ENCODE measurements at places on chromosomes 11 and 22.

- no peak for DNase-seq
Measured at GRCh38 chr11:119849872-119850271, 120.9 kb upstream of the NECTIN1 start.

DNA sequence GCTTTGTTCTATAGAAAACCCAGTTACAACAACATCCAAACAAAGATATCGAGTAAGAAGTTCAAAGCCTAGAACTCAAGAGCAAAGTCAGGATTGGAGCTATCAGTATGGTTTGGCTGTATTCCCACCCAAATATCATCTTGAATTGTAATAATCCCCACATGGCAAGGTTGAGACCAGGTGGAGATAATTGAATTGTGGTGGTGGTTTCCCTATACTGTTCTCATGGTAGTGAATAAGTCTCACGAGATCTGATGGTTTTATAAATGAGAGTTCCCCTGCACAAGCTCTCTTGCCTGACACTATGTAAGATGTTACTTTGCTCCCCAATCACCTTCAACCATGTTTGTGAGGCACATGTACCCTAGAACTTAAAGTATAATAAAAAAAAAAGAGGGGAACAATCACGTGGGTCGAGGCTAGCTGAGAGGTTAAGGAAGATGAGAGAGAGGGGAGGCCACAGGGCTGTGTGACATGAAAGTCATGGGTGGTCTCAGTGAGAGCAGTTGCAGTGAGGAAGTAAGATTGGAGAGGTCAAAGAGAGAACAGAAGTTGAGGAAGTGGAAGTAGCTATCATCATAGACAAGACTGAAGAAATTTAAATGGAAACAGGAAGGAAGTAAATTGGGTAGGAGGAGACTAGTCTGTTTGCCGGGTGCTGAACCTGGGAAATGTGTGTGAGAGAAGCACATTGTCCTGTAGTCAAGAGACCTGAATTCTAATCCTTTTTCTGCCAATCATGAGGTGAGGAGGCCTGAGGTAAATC, 80.1 kb upstream of the CD44 start:
- DNase-seq: no peak

DNA sequence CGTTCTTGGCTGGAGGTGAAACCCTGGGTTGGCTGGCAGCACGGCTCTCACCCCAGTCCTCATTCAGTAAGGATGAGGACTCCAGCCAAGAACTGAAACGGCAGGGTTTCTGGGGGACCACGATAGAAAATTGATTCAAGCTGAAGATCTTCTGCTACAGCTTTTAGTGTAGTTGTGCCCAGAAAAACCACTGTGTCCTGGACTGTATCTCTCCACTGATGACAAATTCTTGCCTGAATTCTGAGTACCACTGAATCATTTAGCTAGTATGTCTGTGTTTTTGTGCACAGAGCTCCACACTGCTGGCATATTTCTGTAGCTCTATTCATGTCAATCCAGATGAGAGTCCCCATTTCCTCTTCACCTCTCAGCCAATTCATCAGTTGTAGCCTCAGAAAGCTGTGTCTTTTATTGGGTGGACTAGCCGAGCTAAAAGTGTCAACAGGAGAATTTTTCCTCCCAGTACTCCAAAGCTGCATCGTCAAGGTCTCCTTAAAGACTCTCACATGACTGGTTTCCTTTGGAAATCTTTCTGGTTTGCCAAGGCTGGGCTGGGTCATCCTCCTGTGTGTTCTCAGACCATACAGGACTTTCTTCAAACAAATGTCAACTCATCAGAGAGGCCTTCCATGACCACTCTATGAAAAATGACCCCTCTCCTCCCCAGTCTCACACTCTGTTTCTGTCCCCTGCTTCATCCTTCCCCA, 144.6 kb downstream of the LDLRAD3 start:
- DNase-seq: no peak

DNA sequence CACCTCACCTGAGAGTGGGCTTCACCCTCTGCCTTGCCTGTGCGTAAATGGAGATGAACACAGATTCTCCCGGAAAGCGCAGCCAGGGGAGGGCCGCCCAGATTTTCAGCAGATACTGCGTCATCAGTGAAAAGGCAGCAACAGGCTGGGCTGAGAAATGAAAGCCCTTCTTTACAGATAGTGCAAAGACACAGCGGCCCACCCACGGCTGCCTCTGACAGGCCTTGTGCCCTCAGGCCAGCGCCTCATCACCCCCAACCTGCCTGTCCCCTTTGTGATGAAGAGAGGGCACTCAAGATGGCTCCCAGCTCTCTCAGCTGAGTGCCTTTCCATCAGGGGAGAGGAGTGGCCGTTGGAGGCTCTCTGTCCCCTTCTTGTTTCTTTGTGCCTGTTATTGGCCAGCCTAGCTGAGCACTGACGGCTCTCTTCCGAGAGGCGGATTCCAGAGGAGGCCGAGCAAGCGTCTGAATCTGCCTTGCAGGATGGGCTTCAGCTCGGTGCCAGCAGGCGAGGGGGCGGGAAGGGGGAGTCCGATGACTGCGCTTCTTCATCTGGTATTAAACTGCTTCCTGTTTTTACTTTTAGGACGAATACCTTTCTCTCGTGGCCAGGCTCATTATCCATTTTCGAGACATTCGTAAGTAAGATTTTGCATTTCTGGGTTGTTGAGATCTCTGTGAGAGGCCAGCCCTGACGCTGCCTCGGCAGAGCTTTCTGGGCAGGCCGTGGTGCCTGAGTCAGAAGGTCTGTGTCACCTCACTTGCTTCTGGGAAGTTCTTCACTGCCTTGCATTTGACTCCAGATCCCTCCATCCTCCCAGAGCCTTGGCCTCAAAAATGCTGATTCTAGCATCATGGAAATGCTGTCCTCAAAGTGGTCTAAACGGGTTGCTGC, 43.7 kb downstream of the MED15 start:
- peak; percentile 85 for DNase-seq

DNA sequence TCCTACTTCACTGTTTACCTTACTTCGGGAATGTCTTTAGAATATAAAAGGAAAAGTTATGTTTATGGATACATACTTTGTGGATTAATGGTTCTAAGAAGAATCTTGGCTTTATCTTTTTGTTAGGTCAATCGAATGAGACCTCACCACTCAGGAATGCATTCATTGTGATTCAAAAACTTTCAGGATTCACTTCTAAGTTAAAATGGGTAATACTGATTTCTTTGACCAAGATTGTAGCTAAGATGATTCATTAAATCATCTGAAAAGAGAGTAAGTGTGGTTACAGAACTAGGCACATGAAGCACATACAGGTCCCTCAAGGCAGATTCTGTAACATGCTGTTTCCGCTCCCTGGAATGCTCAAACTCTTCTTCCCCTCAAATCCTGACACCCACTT, 716.4 kb downstream of the KCNA4 start:
- DNase-seq: no peak

- DNase-seq: no peak
Measured at GRCh38 chr22:32590556-32590955, 115.9 kb downstream of the FBXO7 start.

- DNase-seq: no peak
Measured at GRCh38 chr22:43892183-43892894, 526 bp upstream of the PNPLA5 start.

- DNase-seq: no peak
Measured at GRCh38 chr11:68654978-68655377, 29.4 kb upstream of the GAL start.

- no peak for DNase-seq
Measured at GRCh38 chr22:35725521-35725920, 7.8 kb downstream of the APOL5 start.

DNA sequence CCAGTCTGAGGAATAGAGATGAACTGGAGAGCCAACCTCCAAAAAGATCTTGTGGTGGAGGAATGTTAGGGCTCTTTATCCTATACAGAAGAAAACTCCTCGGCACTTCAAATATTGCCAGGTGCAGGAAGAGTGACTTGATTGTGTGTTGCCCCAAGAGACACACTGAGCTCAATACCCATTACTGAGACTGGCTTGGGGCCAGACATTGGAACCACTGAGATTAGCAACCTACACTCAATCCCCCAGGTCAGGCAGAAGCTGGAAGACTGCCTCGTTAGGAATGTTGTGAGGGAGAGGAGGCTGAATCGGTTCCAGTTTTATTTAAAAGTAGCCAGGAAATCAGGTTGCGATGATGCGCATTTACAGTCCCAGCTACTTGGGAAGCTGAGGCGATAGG, 2.4 kb upstream of the SGSM3 start:
- DNase-seq: no peak

DNA sequence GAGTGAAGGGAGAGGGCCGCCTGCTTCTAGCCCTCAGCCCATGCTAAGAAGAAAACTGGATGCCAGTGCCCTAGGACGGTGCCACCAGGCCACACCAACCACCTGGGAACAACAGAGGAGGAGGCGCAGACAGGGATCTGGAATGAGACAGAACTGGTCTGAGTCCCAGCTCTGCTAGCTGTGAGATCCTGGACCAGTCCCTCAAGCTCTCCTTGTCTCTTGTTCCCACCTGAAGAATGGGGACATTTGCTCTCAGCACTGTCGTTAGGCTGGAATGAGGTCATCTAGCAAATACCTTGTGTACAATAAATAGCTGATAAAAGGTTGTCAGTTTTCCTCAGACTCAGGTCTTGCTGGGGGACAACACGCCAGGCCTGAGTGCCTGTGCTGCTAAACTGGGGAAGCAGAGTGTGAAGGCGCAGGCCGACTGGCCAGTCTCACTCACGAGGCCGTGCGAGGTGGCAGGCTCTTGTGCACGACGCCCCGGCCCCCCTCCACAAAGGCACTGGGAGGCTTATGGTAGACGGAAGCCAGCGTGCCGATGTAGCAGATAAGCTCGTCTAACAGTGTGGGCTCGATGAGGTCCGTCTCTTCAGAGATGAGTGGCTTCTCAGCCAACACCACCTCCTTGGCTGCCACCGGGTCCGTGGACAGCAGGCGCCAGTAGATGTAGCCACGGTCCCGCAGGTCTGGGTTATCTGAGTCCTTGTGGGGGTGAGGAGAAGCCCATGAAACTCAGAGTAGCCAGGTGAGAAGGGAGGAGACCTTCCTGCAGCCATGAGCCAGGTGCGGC, 25.8 kb upstream of the RASL10A start:
- DNase-seq: no peak

DNA sequence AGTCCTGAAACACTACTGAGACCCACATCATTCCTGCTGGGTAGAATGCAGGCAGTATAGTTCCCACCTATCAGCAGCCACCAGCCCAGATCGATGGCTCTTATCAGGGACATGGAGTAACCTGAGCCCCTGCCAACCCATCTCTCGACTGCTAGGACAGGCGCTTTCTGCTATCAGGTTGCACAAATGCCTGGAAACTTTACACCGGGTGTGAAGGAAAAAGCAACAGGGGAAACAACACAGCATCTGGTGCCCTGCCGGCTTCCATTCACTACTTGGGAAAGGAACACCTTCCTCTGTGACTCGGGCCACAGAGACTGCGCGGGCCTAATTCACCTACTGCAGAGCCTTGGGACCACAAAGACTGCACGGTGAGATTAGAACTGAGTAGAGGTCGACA, 18.5 kb downstream of the RBFOX2 start:
- DNase-seq: no peak

DNA sequence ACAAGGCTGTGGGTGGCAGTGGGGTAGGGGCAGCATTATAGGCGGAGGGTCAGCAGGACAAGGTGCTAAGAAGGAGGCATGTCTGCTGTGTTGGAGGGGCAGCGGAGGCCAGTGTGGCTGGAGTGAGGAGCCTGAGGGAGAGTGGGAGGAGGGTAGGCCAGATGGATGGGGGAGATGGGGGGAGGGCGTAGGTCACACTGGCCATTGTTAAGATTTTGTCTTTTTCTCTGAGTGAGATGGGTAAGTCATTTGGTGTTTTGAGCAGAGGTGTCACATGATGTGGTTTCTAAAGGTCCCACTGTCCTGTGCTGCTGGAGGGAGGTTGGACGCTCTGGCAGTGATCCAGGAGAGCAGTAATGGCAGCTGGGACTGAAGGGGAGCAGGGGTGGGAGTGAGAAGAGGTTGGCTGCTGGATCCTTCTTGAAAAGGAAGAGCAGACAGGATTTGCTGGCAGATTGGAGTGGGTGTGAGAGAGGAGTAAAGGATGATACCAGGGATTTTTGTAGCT, 9.8 kb downstream of the PPP6R3 start:
- DNase-seq: no peak

GRCh38 chr11:87256694-87257340, 219.1 kb downstream of the TMEM135 start:
- no peak for DNase-seq

DNA sequence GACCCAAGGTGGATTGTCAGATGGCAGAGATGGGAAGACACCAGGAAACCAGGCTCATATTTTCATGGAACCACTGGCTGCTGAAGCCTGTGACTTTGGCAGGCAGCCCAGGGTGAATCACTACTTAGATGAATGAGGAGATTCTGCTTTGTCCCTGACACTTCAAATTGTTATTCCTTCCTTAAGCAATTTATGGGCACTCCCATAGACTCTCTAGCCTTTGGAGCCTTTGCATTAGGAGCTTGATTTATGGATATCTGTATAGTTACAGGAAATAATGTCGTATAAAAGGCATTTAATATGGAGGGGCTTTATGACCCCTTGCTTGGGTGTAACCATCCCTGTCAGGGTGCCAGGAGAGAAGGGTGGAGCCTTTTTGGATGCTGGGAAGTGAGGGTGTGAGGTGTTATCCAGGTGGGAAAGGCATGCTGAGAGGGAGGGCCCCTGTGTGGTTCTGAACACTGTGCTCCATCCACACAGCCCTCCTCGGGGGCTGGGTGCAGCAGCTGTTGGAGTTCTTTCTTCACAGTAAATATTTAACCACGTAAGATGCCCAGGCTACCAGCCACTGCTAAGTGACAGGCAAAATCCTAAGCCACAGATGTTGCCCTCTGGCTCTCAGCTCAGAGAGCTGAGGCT, 35.3 kb downstream of the IL18 start:
- peak; percentile 70 for DNase-seq

- DNase-seq: no peak
Measured at GRCh38 chr11:133719532-133720235, 125.6 kb downstream of the SPATA19 start.

- DNase-seq: no peak
Measured at GRCh38 chr22:48901324-48901723, 926.3 kb downstream of the BRD1 start.
